ENCODE measurements at places on chromosomes 5 and 9. TPM values are rescaled to one million over a fixed set of nuclear protein-coding genes. Genes with fewer than 3 reads are reported as not detected.

DNA sequence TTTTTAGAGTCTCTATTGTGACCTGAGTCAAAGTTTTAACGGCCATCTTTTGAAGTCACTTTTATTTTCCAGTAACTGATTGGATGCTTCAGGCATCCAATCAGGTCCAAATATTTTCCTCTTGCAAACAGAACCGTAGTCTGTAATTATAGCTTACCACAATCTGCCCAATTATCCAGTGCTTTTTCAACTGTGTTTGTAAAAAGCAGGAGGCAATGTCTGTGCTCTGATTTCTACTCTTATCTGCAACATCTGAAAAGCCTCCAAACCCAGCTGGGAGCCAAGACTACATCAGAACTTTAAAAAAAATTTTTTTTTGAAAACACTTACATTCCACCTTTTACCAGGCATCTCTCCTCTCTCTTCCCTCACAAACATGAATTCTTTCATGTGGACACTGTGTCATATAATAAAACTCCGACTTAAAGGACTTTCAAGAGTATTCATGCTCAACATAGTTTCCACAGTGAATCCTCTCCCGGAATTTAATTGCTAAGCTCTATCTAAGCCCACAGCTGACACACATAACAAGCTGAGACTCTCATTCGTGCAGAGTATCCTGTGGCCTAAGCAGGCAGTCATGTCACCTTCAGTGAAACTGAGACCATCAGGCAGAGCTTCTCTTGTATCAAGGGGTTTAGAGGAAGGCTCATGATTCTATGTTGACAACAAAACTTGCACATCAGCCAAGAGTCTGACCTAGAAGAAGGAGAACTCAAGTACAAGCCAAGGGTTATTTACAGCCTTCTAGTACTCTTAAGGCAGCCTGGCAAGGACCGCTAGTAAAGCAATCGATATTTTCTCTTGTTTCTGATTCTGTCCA, 272.7 kb downstream of the TLE1 start:
- DNase-seq: no peak

DNA sequence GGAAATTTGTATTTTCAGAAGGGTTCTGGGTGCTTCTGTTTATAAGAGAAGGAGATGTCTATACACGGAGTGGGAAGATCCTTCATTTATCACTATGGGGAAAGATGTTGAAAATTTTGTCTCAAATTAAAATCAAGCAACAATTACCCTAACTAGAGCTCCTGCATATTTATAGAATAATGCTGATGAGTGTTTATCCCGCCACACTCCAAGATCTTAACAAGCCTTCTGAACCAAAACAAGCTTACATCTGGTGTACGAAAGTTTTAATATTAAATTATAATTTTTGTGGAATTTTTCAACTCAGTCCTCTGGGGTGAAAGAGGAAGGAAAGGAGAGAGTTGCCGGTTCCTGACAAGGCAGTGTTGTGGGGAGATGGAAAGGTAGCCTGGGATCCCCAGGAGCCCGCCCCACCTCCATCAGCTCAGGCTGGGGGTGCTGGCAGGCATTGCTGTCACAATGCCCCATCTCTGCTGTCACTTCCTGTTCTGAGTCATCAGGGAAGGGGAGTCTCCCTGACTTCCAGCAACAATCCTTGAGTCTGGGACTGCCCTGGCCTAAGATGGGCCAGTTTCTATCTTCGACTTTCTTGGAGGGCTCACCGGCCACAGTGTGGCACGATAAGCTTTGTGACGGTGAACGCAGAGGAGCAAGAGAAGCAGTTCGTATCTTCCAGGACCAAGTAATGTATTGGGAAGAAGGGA, 64.5 kb downstream of the ERAP1 start:
- peak; percentile 28 for DNase-seq

DNA sequence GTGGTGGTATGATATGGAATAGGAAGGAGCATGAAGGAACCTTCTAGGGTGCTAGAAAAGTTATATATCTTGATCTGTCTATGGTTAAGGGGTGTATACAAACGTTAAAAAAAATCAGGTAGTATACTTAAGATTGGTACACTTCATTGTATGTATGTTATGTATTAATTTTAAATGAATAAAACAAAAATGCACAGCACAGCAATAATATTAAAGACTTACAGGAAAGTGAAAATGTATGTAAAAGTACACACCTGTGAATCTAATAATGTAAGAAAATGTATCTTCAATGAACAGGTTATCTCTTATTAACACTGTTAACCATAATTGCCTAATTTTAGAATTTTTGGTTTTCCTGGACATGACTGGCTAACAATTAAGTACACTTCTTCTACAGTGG, 77.2 kb downstream of the HMGCR start:
- no peak for DNase-seq

DNA sequence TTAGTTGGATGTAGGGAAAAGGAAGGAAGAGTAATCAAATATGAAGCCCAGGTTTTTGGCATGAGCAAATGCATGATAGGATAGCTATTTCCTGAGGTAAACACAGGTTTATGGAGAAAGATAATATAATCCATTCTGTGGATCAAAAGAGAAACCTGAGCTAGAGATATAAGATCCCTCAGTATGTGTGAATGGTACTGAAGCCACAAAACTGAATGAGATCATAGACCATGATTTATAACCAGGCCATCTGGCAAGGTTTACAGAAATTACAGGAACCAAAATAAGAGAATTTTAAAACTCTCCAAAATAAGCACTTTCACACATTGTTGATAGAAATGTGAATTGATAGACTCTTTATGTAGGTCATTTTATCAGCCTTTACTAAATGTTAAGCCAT, 28.7 kb upstream of the ECM2 start:
- DNase-seq: no peak

DNA sequence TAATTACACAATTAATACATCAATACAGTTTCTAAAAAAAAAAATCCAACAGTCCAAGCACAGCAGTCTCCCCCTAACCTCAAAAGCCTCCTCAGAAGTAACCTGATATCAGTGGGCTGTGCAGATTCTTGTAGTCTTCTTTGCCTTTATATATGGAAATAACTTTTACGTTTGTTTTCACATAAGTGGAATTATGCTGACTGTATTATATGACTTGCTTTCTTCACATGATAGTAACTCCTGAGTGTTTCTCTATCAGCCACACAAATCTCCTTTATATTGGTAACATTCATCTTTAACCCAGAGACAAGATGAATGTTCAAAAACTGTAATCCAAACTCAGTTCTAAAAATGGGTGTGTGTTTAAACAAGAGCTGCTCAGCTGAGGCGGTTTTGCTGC, 71.9 kb upstream of the FANCC start:
- DNase-seq: no peak

- DNase-seq: no peak
Measured at GRCh38 chr5:53359916-53360517, 120.4 kb upstream of the FST start.

GRCh38 chr9:123399803-123400378, 43.9 kb downstream of the CRB2 start:
- no peak for DNase-seq

Gene FRMD3
- 131 TPM for total RNA-seq

Gene GABRA1
- total RNA-seq: not detected

Gene EMB
- total RNA-seq: 16.6 TPM

Gene CAVIN4
- 50.9 TPM for total RNA-seq

Data from left ventricle myocardium inferior (tissue), 1 donor.